Foreskin keratinocyte (primary cell): ENCODE measurements at places on chromosomes 12 and 14.

GRCh38 chr14:106287506-106287905, 761.1 kb downstream of the TMEM121 start:
- no peak for DNase-seq

DNA sequence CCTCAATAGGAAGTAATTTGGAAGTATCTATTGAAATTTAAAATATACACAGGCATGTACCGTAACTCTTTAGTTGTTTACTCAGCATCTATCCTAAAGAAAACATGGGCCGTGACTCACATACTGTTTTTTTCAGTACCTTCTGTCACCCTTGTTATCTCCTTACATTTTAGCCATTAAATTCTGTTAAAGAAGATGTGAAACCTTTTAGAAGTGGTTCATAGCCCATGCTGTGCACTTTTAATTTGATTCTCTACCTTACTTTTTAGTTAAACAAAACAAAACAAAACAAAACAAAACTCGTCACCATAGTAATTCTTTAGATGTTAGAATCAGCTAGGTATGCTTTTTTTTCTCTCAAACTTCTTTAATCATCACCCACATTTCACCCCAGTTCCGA, 494.4 kb upstream of the RGS6 start:
- no peak for DNase-seq

DNA sequence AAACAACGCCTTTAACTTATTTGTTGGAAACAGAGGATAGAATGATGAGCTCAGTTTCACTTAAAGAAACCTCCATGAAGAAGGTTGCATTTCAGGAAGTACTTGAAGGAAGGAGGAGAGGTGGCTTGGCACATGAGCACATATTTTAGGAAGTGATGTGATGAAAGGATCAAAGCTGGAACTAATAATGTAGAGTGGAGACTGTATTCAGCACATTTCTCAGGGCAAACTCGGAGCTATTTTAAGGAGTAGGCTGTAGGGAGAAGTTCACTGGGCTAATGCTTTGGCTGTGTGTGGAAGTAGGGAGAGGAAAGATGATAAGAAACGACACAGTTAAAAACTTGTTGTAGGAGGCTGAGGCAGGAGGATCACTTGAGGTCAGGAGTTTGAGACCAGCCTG, 272.8 kb downstream of the AKAP6 start:
- DNase-seq = no peak

DNA sequence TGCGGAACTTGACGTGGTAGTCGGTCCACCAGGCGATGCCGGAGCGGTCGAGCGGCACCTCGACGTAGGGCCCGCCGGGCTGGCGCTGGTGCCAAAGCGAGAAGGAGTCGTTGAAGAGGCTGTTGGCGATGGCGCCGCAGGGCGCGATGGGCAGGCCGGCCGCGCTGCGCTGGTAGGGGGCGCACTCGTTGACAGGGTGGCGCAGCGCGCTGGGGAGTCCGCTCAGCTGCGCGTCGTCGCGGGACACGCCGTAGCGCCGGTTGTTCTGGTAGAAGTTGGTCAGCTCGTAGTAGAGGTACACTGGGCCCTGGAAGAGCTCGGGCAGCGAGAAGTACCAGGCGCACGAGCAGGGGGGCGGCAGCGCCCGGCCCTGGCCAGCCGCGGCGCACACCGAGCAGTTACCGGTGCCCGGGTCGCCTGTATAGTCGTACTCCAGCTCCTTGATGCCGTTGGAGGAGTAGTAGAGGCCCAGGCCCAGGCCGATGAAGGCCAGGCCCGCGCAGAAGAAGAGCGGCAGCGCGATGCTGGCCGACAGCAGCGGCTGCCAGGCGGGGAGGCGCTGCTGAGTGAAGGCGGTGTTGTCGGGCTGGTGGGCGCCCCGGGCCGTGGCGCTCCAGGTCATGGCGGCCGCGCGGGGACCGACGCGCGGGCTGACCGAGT, 482 bp downstream of the TMEM30B start:
- DNase-seq = peak; percentile 78

DNA sequence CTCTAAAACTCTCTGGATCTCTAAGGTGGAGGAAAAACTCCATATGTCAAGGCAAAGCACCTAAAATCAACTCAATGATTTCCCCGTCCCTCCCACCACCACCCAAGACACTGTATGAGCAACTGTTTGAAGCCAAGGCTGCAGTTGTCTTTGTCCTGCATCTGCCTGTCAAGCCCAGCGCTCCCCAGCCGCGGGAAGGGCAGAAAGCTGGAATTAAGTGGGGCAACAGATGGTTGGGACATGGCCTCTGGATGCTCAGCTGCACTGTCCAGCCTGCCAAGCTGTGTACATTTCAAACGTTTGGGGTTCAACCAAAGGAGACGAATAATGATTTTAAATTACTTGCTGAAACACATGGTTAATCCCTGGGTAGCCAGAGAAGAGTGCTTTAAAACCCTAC, 42.2 kb upstream of the PTGR2 start:
- no peak for DNase-seq

- peak; percentile 37 for DNase-seq
These were observed 38.7 kb upstream of the DUSP6 start for GRCh38 chr12:89390802-89391673.

DNA sequence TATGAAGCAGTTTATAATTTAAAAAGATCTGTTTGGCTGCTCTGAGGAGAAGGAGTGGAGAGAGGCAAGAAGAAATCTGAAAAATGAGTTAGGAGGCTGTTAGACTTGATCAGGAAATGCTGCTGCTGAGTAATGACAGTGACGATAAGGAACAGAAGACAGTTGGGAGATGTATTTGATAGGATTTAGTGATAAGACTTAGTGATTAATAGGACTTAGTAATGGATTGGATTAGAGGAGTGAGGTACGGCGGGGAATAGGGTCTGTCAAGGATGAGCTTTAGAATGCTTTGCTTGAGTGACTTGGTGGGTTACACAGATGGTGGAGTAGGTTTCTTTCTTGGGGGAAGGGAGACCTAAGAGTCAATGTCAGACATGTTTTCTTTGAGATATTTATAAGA, 31.7 kb downstream of the UNC79 start:
- DNase-seq = no peak

- DNase-seq = no peak
These were observed 13.6 kb upstream of the ETFBKMT start for GRCh38 chr12:31645924-31646323.

DNA sequence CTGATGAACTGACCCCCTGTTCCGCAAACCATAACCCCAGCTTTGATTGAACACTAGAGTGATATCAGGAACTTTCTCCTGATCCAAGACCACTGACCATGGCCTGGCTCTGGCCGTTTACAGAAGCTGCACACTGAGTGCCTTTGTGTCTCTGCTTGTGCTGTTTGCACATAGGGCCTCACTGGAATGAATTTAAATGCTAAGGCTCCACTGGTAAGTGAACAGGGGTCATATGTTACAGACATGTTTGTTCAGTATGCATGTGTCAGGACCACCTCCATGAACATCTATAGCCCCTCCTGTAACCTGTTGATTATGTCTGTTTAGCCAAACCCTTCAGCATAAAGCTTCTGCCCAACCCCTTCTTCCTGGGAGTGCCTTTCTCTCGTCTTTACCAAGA, 1239.8 kb downstream of the TMEM121 start:
- DNase-seq = no peak

- no peak for DNase-seq
These were observed 9.8 kb upstream of the SSTR1 start for GRCh38 chr14:38197784-38198335.

DNA sequence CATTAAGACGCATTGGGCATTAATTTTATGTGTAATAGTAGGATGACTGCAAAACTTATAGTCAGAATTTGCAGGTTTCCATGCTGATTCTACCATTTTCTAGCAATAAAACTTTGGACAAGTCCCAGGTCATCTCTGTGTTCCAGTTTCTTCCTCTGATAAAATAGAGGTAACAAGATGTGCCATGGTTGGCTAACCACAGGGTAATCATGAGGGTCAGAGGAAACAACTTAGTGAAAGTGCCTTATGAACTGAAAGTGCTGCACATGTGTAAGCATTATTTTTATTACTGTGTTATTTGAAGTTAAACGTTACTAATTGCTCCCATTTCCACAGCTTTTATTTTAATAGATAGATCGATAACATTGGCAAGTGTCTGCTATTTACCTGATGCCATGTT, 21.1 kb downstream of the SMCO2 start:
- no peak for DNase-seq

GRCh38 chr14:77046721-77047120, 18.2 kb upstream of the IRF2BPL start:
- DNase-seq = peak; percentile 75

DNA sequence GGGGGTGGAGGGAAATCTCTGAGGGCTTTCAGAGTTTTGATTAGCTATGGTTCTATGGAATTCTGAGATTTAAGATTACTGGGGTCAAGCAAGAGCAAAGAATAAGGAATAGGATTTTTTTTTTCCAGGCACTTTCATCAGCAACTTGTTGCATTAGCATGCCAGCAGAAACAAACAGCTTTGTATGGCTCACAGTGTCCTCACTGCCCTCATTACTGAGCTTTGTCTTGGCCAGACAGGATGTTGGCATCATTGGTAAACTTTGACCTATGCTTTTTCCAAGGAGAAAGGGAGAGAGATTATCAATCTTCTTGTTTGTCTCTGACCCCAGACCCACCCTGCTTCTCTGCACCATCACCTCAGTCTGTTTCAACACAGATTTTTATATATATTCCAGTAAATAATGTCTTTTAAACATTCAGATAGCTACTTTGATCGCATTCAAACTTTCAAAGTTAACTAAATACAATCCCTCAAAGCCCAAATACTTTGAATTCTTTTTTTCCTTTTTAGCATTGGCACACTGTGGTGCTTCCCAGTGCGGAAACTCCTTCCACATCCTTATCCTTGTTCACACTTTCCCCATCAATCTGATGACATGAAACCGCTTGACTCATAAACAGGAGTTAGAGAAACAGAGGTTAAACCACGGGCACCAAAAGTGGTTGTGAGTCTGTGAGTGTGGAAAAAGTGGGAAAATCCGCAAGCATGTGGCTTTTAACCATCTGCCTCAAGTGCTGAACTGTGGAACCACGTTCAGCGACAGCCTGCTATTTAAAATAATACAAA, 282.2 kb upstream of the FAR2 start:
- no peak for DNase-seq

DNA sequence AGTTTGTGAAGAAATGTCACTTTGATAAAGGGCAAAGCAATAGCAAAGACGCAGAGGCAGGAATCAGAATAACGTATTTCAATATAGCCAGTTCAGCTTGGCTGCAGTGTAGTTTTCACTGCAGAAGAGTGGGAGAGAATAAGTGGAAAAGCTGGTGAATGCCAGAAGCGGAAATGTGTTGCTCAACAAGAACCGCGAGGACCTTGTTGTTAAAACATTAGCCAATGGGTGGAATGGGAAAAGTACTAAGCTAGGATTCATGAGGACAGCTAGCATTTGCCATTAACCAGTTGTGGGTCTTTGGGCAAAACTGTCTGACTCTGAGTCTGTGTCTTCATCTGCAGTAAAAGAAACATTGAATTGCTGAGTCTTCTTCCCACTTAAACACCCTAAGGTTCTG, 292.9 kb upstream of the GRIP1 start:
- no peak for DNase-seq

GRCh38 chr12:55685671-55686070, 22.0 kb downstream of the ITGA7 start:
- DNase-seq = no peak

- DNase-seq = no peak
These were observed 19.5 kb downstream of the PTGDR start for GRCh38 chr14:52286661-52287649.

GRCh38 chr14:32201816-32202490, at the start of gene RNU6-7:
Gene RNU6-7, plus strand, starts transcription at chr14:32202045.
- peak; percentile 19 for DNase-seq

DNA sequence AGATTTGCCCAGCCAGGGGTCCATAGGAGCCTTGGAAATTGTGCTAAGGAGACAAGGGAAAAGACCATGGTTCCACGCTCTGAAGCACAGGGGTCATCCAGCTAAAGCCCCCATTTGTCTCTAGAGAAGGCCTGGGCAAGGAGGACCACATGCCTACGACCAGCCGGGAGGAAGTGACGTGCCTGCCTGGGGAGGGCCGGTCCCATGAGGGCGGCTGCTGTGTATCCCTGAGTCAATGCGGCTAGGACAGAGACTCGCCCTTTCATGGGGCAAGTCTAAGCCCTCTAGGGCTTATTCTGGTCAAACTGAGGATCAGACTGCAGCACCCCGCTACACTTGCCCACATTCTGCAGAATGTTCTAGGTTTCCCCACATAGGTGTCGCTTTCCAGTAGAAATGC, 20.6 kb upstream of the RIN3 start:
- DNase-seq = no peak

GRCh38 chr12:52631264-52631663, 12.9 kb upstream of the KRT73 start:
- no peak for DNase-seq

DNA sequence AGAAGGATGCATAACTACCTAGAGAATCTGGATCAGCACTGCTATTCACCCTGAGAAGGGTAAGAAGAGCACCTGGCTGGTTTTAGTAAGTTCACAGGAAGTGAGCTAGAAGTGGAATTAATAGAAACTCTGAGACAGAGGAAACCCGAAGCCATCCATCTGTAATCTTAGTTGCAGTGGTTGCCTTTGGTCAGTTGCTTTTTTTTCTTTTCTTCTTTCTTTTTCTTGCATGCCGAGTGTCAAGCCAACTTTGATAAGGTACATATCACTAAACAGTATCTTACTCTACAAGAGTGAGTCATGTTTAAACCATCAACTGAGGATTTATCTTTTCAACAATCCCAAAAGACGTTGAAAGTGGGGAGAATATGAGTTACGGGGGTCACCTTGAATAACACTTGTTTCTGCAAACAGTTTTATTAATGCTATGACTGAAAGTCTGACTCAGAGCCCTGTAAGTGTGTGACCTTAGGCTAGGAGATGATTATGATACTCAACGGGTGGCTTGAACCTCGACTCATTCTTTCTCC, 26.7 kb downstream of the C12orf75 start:
- DNase-seq = no peak

DNA sequence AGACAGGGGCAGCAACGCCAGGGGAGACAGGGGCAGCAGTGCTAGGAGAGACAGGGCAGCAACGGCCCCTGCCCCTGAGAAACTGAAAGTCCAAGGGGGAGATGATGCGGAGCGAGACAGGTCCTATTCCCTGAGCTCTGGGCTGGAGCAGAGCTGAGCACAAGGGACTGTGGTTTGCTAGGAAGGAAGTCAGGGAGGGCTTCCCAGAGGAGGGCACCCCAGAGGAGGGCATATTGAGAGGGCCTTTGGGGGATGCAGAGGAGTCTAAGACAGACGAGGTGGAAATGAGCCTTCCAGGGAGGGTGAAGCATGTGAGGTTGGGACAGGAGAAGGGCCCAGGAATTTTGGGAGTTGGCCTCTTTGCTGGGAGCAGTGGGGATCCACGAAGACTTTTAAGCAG, 52.1 kb upstream of the BEGAIN start:
- no peak for DNase-seq
